ENCODE measurements at places on chromosomes 6 and 20. TPM values are rescaled to one million over a fixed set of nuclear protein-coding genes. Genes with fewer than 3 reads are reported as not detected.

GRCh38 chr6:167091805-167092107 lies 31.1 kb upstream of the CCR6 start:
- DNase-seq, result no peak

GRCh38 chr6:155867682-155868081 lies 412.0 kb upstream of the NOX3 start:
- no peak for DNase-seq

- no peak for DNase-seq
Observed at GRCh38 chr20:3432844-3433243, 25.4 kb upstream of the DNAAF9 start.

DNA sequence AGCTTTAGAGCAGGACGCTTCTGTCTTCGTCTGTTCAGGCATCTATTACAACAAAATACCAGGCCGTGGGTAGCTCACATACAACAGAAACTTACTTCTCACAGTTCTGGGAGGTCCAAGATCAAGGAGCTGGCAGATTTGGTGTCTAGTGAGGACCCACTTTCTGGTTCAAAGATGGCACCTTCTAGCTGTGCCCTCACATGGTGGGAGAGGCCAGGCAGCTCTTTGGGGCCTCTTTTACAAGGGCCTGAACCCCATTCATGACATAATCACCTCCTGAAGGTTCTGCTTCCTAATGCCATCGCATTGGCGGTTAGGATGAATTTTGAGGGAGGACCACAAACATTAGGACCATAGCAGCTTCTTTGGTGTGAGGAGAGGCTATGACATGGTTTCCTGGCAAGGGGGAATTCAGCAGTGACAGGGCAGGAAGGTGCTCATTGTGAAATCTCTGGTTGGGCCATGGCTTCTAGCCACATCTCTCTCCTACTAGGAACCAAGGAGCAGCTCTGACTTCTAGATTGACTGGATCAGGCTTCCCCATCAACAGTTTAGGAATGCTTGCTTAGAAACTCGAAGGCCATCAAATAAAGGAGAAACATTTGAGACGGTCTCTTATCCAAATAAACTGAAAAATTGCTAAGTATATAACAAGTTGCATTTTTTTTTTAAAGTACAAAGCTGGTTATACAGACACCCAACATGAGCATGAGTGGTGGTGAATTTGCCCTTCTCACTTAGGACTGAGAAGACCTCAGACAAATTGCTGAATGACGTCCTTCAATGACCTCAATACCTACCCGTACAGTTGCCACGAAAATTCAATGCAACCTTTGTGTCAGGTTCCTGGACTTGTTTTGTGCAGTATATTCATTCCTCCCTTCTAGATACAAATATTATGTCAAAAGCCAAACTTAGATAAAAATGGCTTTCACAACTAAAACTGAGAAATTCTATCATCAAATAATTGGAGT lies 140.7 kb downstream of the ZDHHC14 start:
- no peak for DNase-seq

GRCh38 chr6:28658475-28659249 lies 133.0 kb downstream of the GPX5 start:
- no peak for DNase-seq

Gene L3MBTL3
- 9.6 TPM for total RNA-seq

DNA sequence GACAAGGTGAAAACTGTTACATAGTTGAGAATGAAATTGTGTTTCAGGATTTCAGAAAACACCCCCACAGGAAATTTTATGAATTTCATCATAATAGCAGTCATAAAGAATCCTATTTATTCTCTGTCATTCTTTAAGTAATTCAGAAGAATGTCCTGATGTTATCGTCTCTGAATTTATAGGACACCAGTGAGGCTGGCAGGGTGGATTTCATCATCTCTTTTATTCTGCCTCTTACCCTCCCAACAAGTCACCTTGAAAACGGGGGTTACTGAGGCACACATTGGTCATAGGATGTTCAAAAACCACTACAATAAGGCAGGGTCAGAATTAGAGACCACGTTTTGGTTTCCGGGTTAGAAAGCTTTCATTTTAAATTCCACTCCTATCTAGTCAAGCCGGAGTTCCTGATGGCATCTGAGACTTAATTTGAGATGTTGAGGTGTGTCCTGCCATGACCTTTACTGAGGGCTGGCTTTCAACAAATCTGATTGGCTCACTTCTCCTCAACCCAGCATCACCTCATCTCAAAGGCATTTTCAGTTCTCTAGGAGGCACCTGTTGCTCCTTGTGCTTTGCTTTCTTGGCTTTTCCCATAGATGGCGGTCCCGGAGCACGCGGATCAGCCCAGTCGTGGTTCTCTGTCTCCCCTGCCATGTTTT lies 230.6 kb upstream of the SUPT3H start:
- no peak for DNase-seq

Gene BFSP1
- total RNA-seq, result 4.4 TPM

- DNase-seq, result no peak
Observed at GRCh38 chr20:38730989-38731737, 6.9 kb downstream of the SLC32A1 start.

Gene GPLD1
- total RNA-seq, result 0.51 TPM

Gene CNR1
- total RNA-seq, result 4.2 TPM

GRCh38 chr6:56890683-56891429 lies 64.1 kb upstream of the BEND6 start:
- DNase-seq, result no peak

GRCh38 chr6:89313006-89313405 lies 2.1 kb downstream of the GABRR2 start:
- DNase-seq, result no peak

DNA sequence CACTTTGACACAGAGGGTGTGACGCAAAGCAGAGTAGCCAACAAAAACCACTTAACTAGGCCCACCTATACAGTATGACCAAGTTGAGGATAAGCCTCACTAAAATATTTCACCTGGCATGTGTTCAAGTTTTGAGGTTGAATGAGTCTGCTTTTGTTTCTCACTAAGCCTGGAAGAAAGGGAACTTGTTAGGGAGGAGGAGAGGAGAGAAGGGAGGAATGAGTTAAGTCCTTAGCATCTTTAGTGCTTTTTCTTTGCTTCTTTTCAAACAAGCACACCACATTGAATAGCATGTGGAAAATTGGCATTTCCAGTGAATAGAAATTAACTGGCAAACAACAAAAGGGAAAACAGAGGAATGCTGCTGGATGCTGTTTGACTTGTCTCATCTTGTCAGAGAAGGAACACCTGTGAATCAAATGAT lies 461.9 kb downstream of the GJA1 start:
- DNase-seq, result no peak

Gene C20orf202
- total RNA-seq, result not detected

Gene SNAI1
- total RNA-seq, result 2.0 TPM

Gene C6orf132
- 15.3 TPM for total RNA-seq

- no peak for DNase-seq
Observed at GRCh38 chr6:121351916-121352315, 17.6 kb upstream of the TBC1D32 start.

DNA sequence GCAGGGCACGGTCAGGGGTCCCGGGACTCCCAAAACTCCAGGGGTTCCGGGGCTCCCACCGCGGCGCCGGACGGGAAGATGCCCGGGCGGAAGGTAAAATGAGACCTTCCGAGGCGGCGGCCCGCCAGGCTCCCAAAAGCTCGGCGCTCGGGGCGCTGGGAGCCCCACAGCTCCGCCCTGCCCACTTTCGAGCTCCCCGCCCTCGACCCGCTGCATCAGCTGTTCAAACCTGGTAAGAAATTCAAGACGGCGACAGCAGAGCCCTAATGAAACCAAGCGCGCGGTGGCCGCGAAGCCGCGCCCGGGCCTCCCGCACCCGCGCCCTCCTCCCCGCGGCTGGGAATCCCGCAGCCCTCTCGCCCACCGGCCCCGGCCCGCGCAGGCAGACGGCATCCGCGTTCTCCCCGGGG lies 369 bp downstream of the SLC4A11 start:
- DNase-seq, result no peak

Gene IER3
- total RNA-seq, result 354 TPM

GRCh38 chr6:163261361-163261760 lies 153.2 kb upstream of the QKI start:
- no peak for DNase-seq

- no peak for DNase-seq
Observed at GRCh38 chr6:85479208-85479607, 29.3 kb downstream of the NT5E start.

DNA sequence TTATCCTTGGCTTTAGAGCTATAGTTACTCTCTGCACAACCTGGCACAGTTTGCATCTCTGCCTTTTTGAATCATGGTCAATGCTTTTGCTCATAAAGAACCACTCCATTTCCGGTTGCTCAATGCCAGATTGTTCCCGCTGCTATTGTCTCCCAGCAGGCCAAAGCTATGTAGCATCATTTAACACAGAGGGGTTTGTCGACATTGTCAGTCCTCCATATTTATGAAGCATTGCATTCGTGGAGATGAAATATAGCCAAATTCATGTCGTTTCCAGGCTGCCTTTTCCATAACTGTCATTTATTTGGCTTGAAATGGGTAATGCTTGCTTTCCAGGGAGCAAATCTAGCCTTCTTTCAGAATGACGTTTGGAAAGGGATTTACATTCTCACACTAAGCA lies 598.8 kb downstream of the EPHA7 start:
- no peak for DNase-seq

Gene PRL
- not detected for total RNA-seq

Gene MDFI
- 48.5 TPM for total RNA-seq

Gene DBNDD2
- total RNA-seq, result 55.2 TPM

Gene TGM3
- not detected for total RNA-seq

Gene PPP1R10
- 19.6 TPM for total RNA-seq

DNA sequence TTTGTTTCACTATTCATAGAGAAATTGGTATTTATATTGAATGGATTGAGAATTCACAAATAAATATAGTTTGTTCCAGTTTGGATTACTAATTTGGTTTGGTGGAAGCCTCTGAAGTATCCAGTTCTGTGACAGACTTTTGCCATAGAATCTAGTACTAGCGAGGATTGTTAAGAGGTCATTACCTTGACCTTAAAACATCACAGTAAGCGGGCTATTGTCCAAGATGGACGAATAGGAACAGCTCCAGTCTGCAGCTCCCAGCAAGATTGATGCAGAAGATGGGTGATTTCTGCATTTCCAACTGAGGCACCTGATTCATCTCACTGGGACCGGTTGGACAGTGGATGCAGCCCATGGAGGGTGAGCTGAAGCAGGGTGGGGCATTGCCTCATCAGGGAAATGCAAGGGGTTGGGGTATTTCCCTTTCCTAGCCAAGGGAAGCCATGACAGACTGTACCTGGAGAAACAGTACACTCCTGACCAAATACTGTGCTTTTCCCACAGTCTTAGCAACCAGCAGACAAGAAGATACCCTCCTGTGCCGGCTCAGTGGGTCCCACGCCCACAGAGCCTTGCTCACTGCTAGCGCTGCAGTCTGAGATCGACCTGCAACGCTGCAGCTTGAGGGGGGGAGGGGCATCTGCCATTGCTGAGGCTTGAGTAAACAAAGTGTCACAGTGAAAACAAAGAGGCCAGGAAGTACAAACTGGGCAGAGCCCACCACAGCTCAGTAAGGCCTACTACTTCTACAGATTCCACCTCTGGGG lies 66.4 kb upstream of the NEDD9 start:
- DNase-seq, result no peak

DNA sequence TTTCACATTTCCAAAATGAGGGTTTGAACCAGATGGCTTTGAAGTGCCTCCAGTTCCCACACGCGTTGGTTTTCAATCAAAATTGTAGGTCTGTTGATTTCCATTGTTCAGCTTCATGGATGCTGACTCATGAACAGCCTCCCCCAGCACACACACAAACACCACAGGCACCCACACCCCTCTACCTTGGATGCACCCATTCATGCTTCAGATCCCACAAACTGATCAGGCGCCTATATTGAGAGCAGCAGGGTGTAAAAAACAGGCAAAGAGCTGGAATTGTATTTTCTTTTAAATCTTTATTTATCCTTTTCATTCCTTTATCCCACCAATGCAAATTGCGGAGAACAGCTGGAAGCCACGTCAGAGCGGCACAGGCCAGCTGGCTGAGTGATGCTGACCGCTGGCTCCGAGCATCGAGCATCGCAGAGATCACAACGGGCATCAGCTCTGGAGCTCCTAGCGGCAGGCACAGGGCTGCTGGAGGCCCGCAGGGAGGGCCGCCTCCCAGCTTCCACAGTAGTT lies 29.3 kb upstream of the TBC1D7 start:
- peak; percentile 56 for DNase-seq

- DNase-seq, result no peak
Observed at GRCh38 chr6:148884461-148884860, 137.6 kb downstream of the UST start.

DNA sequence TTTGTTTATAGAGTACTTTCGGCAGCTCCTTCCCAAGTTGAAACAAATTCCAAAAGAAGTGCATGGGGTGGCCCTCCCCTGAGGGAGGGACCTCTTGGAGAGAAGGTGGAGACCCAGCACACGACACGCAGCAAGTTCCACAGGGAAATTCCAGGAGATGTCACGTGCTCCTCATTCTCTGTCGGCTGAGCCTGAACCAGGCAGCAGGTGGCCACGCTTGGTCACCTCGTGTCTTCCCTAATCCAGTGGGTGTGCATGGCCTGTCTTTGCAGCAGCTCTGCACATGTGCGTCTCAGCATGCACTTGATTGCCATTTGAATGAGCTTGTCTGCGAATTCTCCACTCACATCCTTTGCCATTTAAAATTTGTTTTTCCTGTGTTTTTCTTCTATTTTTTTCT lies 357.4 kb downstream of the CDH4 start:
- no peak for DNase-seq

DNA sequence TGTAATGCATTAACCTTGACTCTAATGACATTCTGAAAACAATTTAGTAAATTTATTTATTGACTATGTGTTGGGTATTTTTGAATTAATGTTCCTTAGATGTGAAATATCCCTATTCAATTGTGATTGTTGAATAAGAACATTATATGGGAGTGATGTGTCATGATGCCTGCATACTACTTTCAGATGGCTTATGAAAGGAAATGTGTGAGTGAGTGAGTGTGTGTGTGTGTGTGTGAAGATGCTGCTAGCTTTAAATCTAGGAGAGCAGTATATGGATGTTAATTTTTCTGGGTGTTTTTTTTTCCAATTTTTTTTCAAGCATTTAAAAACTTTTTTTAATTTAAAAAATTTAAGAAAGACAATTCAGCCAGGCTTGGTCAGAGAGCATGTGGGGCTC lies 32.5 kb upstream of the NT5E start:
- no peak for DNase-seq

GRCh38 chr6:21589352-21590345 lies 3.9 kb upstream of the SOX4 start:
- no peak for DNase-seq

DNA sequence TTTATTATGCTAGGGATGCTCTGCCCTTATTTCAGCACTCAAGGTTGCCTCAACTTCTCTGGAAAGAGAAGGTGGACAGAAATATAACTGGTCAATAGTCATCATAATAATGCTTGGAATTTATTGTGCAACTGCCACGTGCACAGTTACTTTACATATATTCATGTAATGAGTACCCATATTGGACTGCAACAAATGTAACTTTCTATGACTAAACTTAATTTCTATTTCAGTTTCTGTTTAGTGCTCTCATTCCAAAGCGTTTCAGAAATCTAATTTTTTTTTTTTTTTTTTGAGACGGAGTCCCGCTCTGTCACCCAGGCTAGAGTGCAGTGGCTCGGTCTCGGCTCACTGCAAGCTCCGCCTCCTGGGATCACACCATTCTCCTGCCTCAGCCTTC lies 28.3 kb upstream of the CD83 start:
- DNase-seq, result no peak

Gene HLA-DOB
- total RNA-seq, result 0.58 TPM

All from epithelial cell of proximal tubule (primary cell).